ENCODE measurements at places on chromosomes 2 and 18.
A peak's percentile ranks its signal among the peaks of the same experiment; 100 is the strongest.

DNA sequence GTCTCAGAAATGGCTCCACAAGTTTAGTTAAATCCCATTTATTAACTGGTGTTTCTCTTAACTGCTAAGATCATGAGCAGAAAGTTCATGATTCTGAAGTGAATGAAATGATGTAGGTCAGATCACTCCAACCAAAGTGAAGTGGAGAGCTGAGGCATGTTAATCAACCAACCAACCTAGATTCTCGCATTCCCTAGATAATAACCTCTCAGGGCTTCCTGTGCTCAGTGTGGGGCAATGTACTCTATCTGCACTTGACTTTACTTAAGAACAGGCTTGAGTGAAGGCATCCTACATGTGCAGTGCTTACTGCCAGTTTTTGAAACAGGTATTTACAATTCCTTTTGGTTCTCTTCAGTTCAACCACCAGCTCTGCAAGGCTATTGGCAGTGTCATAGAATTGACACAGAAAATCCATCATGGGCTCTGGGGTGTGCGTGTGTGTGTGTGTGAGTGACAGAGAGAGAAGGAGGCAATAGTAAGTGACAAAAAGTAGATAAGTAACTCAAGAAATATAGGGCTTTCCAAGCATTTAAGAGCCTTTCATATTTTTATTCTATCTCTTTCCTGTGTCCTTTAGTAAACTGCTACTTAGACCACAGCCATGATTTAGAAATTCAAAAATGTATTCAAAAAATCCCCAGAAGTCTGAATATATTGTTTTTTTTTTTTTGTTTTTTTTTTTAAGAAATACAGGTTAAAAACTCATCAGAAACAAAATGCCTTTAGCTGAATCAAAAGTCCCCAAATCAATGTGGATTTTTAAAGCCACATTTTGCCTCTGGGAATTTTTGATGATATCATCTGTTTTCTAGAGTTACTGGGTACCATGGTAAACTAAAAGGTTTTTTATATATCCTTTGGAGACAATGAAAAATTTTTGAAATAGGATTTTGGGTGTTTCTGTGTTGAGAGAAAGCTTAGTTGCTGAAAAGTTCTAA, 28.6 kb downstream of the DOCK10 start:
- no peaks in the 10 kb centered on the region for H3K36me3 ChIP-seq
- H3K27ac ChIP-seq, result no peak overlapping the region
- H3K4me1 ChIP-seq, result peaks cover 10% of the 10 kb centered on the region

DNA sequence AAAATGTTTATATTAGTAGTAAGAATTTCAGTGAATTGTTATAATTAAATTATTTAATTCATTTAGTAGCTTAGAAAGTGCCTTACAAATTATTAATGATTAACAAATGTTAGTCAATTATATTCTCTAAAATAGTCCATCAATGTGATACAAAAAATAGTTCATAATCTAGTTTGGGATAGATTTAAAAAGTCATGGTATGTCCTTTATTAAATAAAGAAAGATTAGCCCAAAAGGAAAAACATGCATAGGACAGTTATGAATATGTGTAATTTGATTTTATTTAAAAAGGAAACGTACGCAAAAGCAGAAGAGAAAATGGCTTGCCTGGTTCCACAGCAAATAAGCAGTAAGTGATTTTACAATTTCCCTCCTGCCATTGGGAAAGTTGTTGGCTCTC, 768.5 kb downstream of the TRIB2 start:
- no peaks in the 10 kb centered on the region for H3K4me1 ChIP-seq
- no peak overlapping the region for H3K4me3 ChIP-seq
- no peak for DNase-seq

DNA sequence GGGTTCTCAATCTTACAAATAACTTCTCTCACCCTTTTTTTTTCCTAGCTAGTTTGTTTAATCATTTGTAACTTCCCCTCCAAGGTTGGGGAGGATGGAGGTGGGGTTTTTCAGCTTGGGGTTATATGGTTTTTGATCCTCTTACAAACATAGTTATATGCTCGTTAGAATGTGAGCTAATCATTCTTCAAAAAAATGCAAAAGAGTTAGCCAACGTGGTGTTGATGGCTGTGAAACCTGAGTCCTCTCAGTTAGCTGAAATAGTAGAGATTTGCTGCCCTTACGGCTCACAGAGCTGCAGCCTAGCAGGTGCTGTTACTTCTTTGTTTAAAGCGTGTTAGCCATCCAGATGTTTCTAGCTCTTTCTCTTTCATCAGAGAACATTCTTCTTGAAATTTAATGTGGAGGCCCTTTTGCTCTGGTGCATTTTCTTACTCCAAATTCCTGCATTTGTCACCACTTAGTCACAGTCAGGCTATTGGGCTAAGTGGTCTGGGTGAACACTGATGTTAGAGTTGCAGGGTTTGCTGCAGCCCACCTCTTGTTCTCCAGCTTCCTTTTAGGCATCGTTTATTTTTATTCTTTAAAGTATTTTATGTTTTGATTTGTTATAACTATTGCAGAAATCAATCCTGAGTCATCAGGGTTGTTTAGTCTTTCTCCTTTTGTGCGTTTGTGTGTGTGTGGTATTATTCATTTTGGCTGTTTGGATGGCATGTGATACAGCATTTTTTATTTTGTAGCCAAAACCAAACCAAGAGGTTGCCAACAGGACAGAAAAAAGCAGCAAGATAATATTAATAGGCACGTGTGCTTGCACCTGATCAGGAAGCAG, 41.1 kb downstream of the LIMS1 start:
- no peaks in the 10 kb centered on the region for H3K27me3 ChIP-seq
- no peak for DNase-seq
- H3K27ac ChIP-seq, result peak overlapping the region; percentile 75
- H3K36me3 ChIP-seq, result no peaks in the 10 kb centered on the region
- H3K4me1 ChIP-seq, result peaks cover 55% of the 10 kb centered on the region

DNA sequence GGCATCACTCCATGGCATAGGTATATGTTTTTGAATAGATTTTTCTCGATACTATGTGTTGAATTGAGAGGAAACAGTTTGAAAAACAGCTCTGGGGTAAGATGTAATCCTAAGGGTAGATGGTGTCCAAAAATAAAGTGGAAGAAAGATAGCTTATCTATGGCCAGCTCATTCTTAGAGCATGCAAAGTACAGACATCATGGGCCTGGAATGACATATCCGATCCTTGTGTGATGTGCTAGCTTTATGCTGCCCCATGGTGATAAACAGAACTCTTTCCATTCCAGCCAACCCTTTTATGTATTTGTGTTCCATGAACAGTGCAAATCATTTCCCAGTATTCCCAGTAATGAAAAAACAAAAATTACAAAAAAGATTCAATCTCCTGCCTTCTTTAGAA, 390.2 kb upstream of the NXPH2 start:
- no peak for DNase-seq
- H3K4me1 ChIP-seq, result no peaks in the 10 kb centered on the region
- no peaks in the 10 kb centered on the region for H3K27me3 ChIP-seq
- H3K4me3 ChIP-seq, result no peak overlapping the region
- no peak overlapping the region for H3K27ac ChIP-seq

- peak overlapping the region; percentile 20 for H3K27ac ChIP-seq
- H3K27me3 ChIP-seq, result peaks cover 2% of the 10 kb centered on the region
- H3K36me3 ChIP-seq, result peaks cover 28% of the 10 kb centered on the region
- DNase-seq, result no peak
Measured at GRCh38 chr18:41486575-41486974, 468.5 kb upstream of the PIK3C3 start.

DNA sequence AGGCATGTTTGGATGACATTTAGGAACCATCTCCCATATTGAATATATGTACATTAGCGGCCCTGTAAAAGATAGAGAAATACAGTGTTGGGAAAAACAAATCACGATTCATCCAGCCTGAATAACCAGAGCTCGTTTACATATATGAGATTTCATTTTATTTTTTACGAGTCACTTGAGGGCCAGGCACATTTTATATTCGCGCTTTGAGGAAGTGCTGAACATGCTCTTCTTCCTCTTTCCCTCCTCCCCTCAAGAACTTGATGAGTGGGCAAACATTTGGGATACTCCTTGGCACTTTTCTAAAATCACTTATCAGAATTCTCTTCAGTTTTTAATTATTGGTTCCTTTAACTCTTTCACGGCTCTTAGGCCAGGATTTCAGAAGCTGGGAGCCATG, 268.0 kb upstream of the TANK start:
- no peaks in the 10 kb centered on the region for H3K4me1 ChIP-seq
- DNase-seq, result no peak
- no peak overlapping the region for H3K4me3 ChIP-seq
- no peaks in the 10 kb centered on the region for H3K36me3 ChIP-seq

DNA sequence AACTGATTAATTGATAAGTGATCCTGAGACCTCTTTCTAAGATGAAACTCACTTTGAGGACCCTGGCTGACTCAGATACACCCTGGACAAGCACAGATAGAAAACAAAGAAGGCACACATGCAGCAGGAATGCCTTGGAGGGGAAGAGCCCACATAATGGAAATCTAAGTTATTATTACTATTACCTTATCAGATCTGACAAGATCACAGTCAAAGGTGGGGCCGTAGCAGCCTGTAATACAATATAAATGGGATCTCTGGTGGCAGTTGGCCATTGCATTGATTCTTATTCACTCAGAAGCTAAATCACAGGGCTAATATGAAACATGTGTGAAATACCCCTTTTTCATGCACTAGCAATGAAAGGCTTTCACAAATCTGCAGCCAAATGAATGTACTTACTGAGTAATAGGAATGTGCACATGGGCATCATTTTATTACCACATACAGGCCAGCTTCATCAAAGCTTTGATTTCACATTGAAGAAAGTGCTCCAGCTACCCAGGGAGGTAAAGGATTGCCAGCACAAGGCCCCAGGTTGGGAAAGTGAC, 84.0 kb downstream of the ZBTB7C start:
- no peaks in the 10 kb centered on the region for H3K36me3 ChIP-seq
- no peak for DNase-seq
- no peak overlapping the region for H3K27ac ChIP-seq

GRCh38 chr2:170530284-170530745, 184.8 kb upstream of the SP5 start:
- H3K27me3 ChIP-seq, result peaks cover 4% of the 10 kb centered on the region
- H3K4me1 ChIP-seq, result peaks cover 54% of the 10 kb centered on the region
- H3K27ac ChIP-seq, result no peak overlapping the region

DNA sequence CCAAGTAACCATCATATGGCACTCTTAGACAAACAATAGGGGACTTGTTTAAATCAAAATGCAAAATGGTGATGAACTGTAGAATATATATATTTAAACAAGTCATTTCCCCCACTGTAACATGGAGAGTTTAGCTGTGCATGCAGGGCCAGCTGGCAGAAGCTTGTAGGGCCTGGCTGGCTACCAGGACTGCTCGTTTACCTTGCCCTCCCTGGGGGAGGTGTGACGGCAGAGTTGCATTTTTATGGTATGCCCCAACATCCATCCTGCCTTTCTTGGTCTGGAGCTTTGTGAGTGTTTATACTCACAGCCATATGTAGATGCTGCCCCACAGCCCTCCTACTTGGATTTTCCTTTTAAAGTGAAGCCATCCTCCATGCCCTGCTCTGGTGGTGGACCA, 101.7 kb upstream of the ZFP36L2 start:
- peaks cover 13% of the 10 kb centered on the region for H3K36me3 ChIP-seq
- no peak for DNase-seq
- no peak overlapping the region for H3K4me3 ChIP-seq
- H3K27ac ChIP-seq, result no peak overlapping the region

GRCh38 chr18:9848170-9848879, 37.4 kb upstream of the TXNDC2 start:
- DNase-seq, result no peak
- H3K27me3 ChIP-seq, result peaks cover 2% of the 10 kb centered on the region
- H3K4me1 ChIP-seq, result peaks cover 32% of the 10 kb centered on the region
- H3K27ac ChIP-seq, result no peak overlapping the region

DNA sequence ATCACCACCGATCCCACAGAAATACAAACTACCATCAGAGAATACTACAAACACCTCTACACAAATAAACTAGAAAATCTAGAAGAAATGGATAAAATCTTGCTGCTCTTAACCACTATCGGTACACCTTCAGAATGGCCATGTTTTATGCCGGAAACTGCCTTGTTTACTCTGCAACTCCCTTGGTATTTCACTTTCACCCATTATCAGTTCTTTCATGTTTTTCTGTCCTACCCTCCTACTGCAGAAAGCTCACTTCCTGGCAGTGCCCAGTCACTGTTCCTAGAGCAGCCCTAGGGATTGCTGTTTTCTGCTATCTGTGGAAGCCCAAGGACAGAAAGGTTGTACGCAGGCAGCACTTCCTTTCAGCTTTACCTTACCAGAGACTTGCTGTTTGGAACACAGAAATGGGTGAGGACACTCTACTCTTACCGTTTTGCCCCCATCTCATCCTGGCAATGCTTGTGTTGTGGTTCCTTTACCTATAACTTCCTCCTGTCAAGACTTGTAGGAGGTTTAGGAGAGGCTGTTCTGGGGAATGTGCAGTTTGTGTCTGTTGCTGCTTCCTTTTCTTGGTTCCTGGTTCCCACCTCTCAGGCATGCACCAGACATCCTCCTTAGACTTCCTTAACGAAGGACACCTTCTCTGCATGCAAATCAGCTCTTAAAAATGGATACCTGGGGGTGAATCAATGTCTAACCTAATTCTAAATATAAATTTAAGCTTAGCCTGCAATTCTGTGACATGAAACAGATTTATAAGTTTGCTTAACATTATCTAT, 394.4 kb downstream of the SPAG16 start:
- H3K27ac ChIP-seq, result no peak overlapping the region
- no peaks in the 10 kb centered on the region for H3K27me3 ChIP-seq
- H3K4me1 ChIP-seq, result no peaks in the 10 kb centered on the region
- H3K36me3 ChIP-seq, result no peaks in the 10 kb centered on the region
- H3K4me3 ChIP-seq, result no peak overlapping the region

DNA sequence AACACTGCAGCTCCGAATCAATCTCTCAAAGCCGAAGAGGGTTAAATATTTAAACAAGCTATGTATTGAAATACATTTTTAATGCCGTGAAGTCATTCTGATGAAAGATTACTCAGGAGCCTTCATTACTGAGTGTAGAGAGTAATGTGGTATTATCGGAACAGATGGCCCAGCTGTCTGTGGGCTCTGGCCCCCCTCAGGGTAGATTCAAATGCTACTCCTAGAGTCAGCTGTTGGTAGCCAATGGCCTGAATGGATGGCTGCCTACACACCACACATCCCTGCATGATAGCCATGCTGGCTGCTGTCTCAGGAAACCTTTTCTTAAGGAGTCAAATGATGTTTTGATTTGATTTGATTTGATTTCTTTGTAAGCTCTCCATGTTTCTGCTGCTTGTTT, 732.3 kb upstream of the CELF4 start:
- H3K4me3 ChIP-seq, result no peak overlapping the region
- H3K36me3 ChIP-seq, result no peaks in the 10 kb centered on the region
- H3K4me1 ChIP-seq, result no peaks in the 10 kb centered on the region
- H3K27ac ChIP-seq, result no peak overlapping the region
- DNase-seq, result no peak

GRCh38 chr2:106708209-106708608, 177.8 kb downstream of the ST6GAL2 start:
- DNase-seq, result no peak
- H3K27me3 ChIP-seq, result no peaks in the 10 kb centered on the region
- peak overlapping the region; percentile 9 for H3K27ac ChIP-seq

GRCh38 chr2:216121255-216121654, 12.1 kb downstream of the XRCC5 start:
- H3K36me3 ChIP-seq, result peaks cover 90% of the 10 kb centered on the region
- peak overlapping the region; percentile 61 for H3K27ac ChIP-seq
- H3K4me3 ChIP-seq, result no peak overlapping the region
- no peaks in the 10 kb centered on the region for H3K27me3 ChIP-seq
- peaks cover 19% of the 10 kb centered on the region for H3K4me1 ChIP-seq

GRCh38 chr18:51068105-51068504, 38.1 kb downstream of the SMAD4 start:
- H3K36me3 ChIP-seq, result peaks cover 89% of the 10 kb centered on the region
- no peak overlapping the region for H3K4me3 ChIP-seq
- H3K27me3 ChIP-seq, result no peaks in the 10 kb centered on the region
- H3K27ac ChIP-seq, result no peak overlapping the region
- DNase-seq, result no peak

All from nephron progenitor cell (in vitro differentiated cells).